NCI-H1092 (cell line): ENCODE measurements at places on chromosomes 3 and 15.

DNA sequence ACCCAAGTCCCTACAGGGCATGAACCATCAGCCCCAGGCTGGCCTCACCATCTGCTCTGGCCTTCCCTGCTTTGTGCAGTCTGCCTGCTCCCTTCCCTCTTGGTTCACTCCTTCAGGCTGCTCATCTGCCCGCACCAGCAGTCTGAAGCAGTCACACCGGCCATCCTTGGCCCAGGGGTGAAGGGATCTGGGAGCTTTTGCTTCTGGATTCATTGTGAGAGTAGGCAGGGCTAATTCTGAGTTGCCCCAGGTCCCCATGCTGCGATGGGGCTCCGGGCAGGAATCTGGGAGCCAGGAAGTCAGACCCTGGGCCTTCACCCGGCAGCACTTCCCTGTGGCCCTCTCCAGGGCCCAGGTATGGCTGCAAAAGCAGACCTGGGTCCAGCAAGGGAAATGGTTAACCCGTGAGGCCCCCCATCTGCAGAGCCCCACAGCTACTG, 99.7 kb downstream of the VGLL4 start:
- DNase-seq = no peak

- no peak for DNase-seq
These were observed 186.7 kb upstream of the CDIN1 start for GRCh38 chr15:36392676-36393266.

- no peak for DNase-seq
These were observed 89.5 kb upstream of the TPM1 start for GRCh38 chr15:62953021-62953420.

- DNase-seq = no peak
These were observed 298 bp downstream of the BCL2L10 start for GRCh38 chr15:52112203-52112750.

GRCh38 chr3:175098644-175099043, 239.5 kb downstream of the NAALADL2 start:
- no peak for DNase-seq

- DNase-seq = no peak
These were observed 3515.0 kb downstream of the GOLGA6L6 start for GRCh38 chr15:17026633-17027032.

DNA sequence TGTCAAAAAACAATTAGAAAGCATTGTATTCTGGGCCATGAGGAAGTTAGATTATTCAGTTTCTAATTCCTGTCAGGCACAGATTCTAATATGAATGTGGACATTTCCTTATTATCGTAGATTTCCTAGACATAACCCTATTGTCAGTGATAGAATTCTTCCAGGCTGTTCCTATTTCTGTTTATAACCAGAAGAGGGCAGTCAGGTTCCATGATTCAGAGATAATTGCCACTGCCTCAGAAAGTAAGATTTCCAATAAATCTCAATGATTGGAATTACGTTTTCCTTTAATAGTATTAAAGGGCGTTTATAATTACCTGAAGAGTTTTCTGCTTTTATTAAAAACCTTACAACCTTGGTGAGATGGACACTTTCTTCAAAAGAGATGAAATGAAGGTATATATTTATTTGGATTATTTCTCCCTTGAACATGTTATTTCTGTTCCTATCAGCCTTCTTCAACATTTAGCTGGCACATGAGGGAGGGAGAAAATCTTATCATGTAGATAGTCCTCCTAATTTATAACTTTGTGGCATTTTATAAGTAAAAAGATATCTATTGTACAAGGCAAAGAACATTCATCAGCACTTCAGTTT, 439.2 kb downstream of the MCTP2 start:
- no peak for DNase-seq

GRCh38 chr3:66073464-66074141, 34.9 kb upstream of the MAGI1 start:
- no peak for DNase-seq

DNA sequence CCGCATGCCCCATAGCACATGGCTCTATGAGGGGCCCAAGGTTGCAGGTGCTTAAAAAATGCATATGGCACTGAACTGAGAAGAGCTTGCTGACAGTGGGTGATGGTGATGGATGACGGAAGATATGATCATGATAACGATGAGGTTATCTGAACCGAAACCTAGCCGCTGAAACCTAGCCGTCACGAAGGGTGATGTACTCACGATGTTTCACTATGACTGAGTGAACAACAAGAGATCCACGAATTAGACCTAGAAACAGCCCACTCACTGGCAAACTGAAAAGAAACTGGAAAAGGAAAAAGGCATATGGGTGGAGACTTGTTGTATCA, 57.6 kb upstream of the BCL6 start:
- DNase-seq = no peak

- no peak for DNase-seq
These were observed 300.4 kb downstream of the RBMS3 start for GRCh38 chr3:29581311-29581710.

DNA sequence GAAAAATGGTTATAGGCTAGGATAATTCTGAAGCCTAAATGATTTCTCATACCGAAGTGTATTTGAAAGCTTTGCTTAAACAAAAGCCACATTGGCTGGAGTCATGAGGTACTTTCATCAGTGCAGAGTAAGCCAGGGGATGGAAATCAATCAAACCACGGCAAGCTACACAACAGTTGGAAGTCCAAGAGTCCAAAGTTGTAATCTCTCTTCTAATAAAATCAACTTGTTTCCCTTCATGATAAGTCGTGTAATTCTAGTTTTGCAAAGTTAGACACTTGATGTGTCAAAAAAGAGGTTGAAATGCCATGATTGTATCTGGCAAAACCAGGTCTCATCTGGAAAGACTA, 250.5 kb upstream of the VEPH1 start:
- no peak for DNase-seq

DNA sequence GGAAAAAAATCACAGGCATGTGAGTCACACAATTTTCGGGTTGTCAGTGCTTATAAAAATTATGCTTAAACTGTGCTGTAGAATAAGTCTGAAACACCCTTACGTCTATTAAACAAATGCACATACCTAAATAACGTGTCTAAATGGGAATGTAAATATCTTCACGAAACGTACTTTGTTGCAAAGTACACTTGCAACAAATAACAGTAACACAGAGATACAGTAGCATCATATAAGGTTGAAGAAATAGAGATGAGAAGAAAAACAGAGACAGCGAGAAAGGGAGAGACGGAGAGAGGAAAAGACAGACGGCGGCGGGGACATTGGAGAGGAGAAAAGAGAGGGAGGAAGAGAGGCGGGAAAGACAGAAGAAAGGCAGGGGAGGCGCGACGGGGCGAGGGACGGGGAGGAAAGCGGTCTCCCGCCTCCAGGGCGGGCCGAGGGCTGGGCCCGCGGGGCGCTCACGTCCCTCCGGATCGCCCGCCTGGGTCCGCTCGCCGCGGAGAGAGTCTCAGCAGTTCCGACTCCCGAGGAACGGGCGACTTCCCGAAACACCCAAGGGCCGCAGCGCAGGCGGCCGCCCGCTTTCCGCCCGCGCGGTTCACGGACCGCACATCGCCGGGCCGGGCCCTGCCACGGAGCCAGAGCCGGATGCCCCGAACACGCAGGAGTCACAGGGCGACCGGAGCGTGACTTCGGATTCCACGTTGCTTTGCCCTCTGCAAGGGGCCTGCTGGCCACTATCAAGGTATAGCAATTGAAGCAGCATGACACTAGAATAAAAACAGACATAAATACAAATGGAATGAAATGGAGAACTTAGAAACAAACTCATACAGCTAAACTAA, 153.4 kb downstream of the LMLN start:
- no peak for DNase-seq
